Heart right ventricle (tissue), 16 donors: ENCODE measurements at places on chromosomes 16 and 17. TPM values are rescaled to one million over a fixed set of nuclear protein-coding genes. Genes with fewer than 3 reads are reported as not detected.

GRCh38 chr16:65959983-65960382 is 406.5 kb upstream of the CDH5 start:
- no peak for DNase-seq

DNA sequence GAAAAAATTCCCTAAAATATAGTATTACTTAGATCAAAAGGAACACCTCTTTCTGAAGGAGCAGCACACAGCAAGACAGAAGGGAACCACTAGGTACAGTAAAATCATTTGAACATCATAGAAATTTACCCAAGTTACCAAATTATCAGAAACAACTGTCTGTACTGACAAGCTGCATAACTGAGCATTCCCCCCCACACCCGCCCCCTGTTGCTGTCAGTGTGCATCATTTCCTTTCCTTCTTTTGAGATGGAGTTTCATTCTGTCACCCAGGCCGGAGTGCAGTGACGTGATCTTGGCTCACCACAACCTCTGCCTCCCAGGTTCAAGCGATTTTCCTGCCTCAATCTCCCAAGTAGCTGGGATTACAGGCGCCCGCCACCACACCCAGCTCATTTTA is 120.7 kb downstream of the TRIM37 start:
- no peak for DNase-seq

- peak; percentile 37 for DNase-seq
These were observed 645 bp upstream of the GFOD2 start for GRCh38 chr16:67719778-67720144.

- DNase-seq: no peak
These were observed 184.2 kb downstream of the COPRS start for GRCh38 chr17:31674717-31675349.

- no peak for DNase-seq
These were observed 70.1 kb downstream of the OMG start for GRCh38 chr17:31226950-31227349.

Gene CD19
- not detected for polyA plus RNA-seq
